Activated T-helper 1 cell treated with Interleukin-2 at 50 U/mL for 16 hours (primary cell): ENCODE measurements at places on chromosomes 3 and 15.

DNA sequence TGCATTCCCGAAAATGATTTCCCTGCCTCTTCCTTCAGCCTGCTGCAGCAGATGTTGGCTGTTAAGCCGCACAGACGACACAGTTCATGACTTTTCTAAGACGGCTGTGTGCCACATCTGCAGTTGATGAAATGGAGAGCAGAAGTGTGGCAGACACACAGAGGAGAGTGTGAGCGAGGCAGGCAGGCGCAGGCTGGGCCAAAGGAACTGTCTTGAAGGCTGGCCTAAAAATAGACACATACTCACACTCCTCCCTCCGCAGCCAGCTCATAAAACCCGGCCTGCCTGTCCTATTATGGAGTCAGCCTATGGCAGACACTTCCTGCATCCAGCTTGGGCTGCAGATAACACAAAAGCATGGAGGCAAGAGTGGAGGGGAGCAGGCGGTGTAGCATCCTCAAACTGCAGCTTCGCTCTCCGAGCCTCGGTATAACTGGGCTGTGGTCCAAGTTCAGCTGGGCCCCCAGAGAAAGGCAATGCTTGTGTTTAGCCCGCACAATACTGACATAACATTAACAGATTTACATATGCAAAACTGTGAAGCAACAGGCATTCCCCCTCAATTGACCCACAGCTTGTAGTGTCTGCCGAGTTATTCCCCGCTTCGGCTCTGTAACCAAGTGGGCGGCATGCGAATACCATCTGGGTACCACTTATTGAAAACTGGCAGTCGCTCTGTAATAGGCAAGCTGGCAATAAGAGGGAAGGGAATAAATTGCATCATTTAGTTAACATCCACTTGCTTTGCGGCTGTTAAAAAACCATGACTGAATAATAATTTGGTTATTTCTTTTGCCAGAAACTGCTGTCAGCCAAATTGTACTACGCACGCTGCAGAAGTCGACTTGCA, 40.8 kb downstream of the FOXP1 start:
- no peak for DNase-seq

- DNase-seq: peak; percentile 15
These were observed 32.8 kb downstream of the ZNF589 start for GRCh38 chr3:48273594-48274211.

DNA sequence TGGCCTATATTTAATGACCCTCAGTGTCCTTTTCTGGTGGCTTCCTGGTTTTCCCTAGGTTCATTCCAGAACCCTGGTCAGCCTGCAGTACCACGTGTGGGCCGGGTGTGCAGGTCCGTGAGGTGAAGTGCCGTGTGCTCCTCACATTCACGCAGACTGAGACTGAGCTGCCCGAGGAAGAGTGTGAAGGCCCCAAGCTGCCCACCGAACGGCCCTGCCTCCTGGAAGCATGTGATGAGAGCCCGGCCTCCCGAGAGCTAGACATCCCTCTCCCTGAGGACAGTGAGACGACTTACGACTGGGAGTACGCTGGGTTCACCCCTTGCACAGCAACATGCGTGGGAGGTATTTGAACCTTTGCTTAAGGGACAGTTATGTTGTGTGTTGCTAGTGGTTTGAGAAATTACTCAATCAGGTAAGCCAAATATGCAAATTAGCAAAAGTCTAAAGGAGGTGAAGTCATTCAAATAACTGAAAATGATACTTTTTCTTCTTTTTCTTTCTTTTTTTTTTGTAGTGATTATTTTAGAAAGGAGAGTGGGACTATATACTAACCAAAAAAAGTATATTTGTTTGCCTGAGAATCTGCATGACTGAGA, 259.2 kb downstream of the ADAMTSL3 start:
- DNase-seq: no peak

DNA sequence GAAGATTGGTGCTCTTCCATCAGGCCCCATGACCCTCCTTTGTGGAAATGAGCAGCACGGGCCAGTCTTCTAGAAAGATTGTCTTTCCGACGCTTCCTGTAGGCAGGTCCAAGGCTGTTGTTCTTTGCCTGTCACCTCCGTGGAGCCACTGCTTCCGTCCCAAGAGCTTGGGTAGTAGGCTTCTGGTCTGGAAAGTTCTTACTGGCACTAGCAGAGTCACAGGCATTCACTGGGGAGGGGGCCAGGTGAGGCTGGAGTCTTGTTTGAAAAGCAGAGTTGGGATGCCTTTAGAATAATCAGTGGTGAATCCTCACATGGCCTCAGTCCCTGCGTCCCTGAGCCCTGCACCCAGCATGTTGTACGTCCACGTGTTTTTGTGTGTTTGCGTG, 76.2 kb upstream of the ADPGK start:
- DNase-seq: no peak

GRCh38 chr3:136171097-136171542, 25.0 kb downstream of the MSL2 start:
- no peak for DNase-seq

- no peak for DNase-seq
These were observed 130.6 kb downstream of the RPL22L1 start for GRCh38 chr3:170739410-170739809.

GRCh38 chr3:159616234-159616825, 372.3 kb upstream of the IL12A start:
- DNase-seq: no peak

DNA sequence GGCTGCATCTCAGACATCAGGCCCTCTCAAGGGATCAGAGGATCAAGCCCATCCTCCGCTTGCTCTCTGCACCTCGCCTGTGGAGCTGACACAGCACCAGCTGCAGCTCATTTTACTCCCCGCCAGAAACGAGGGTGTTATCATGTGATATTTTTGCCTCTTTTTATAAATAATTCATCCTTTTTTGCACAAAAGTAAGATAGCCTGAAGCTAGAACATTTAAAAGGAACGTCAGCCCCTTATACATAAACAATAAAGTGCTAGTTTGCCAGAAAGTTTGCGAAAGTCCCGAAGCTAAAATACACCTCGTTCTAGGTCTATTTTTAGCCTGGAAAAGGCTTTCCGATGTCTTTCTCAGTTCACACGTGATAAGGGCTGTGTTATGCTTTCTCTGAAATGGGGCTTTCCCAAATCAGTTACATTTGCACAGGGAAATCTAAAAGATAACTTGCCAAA, 9.6 kb upstream of the FAM174B start:
- no peak for DNase-seq

- DNase-seq: no peak
These were observed 928.1 kb downstream of the ROBO1 start for GRCh38 chr3:78839693-78840092.

DNA sequence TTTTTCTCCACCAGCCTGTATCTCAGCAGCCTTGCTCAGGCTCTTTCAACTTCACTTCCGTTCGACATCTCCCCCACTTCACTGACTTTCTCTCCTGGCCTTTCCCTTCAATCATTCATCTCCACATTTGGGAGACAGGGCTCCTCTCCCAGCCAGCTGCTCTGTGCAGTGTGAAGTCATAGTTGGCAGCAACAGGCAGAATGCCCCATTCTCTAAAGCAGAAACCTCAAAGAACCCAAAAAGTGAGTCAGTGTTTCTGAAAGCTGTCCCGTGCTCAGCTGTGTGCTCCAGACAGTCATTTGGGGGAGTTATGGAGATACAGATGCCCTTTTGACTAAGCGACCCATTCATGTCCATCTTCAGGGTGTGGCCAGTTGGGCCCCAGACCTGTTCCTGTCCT, 54.3 kb downstream of the NTRK3 start:
- DNase-seq: no peak

GRCh38 chr15:80744826-80745225, 34.3 kb upstream of the CEMIP start:
- DNase-seq: no peak

- DNase-seq: no peak
These were observed 124.8 kb upstream of the GOLIM4 start for GRCh38 chr3:168220556-168220955.

- no peak for DNase-seq
These were observed 83.7 kb upstream of the NEDD4 start for GRCh38 chr15:56077081-56077480.

- DNase-seq: no peak
These were observed 27.1 kb downstream of the CDV3 start for GRCh38 chr3:133600572-133601081.

GRCh38 chr3:179730506-179730905, 77.7 kb downstream of the USP13 start:
- no peak for DNase-seq

GRCh38 chr3:186169379-186169778, 60.5 kb upstream of the ETV5 start:
- no peak for DNase-seq

DNA sequence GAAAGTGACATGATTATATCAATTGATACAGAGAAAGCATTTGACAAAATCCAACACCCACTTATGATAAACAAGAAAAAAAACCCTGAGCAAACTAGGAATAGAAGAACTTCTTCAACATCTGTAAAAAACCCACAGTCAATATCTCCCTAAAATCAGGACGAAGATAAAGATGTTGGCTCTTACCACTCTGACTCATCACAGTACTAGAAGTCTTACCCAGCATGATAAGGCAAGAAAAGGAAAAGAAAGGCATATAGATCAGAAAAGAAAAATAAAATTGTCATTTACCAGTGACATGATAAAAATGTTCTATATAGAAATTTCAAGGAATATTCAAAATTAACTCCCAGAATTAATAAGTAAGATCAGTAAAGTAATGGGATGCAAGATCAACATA, 7.2 kb upstream of the FBXW12 start:
- no peak for DNase-seq

GRCh38 chr3:120162400-120162799, 68.2 kb upstream of the GSK3B start:
- DNase-seq: no peak

DNA sequence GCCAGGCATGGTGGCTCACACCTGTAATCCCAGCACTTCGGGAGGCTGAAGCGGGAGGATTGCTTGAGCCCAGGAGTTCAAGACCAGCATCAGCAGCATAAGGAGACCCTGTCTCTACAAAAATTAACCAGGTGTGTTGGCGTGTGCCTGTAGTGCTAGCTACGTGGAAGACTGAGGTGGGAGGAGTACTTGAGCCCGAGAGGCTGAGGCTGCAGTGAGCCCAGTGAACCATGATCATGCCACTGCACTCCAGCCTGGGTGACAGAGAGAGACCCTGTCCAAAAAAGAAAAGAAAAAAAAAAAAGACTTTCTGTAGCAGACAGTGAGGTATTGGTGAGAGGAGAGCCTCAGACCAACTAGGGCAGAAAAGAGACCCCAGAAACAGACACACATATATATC, 263.8 kb downstream of the XXYLT1 start:
- no peak for DNase-seq

DNA sequence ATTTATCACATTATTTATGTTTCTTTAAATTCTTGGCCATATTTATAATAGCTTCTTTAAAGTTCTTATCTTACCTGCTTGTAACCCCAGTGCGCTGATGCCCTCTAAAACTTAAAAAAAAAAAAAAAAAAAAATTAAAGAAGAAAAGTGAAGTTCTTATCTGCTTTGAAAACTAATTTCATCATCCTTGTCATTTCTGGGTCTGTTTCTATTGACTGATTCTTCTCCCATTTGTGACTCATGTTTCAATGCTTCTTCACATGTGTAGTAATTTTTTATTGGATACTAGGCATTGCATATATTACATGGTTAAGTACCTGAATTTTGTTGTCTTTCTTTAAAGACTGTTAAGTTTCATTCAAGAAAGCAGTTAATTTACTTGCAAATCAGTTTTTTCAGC, 3.4 kb upstream of the SEC22A start:
- no peak for DNase-seq

DNA sequence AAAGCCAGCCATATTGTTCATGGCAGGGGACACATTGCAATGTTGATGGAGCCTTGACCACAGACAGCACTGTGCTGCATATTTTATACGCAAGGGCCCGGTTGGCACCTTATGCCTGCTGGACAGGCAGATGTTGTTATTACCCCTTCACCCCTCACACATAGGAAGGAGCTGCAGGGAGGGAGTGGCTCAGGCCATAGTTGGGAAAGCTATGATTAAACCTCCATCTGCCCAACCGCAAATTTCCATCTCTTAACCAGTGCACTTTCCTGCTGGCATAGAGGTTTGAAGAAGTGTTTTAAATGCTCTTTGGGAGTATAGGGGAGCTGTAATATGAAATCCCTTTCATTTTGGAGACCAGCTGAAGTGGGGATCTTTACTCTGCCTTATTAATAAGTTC, 224.7 kb downstream of the CACNA2D3 start:
- DNase-seq: no peak

- DNase-seq: no peak
These were observed 5.6 kb downstream of the SLC25A38 start for GRCh38 chr3:39388741-39389248.

DNA sequence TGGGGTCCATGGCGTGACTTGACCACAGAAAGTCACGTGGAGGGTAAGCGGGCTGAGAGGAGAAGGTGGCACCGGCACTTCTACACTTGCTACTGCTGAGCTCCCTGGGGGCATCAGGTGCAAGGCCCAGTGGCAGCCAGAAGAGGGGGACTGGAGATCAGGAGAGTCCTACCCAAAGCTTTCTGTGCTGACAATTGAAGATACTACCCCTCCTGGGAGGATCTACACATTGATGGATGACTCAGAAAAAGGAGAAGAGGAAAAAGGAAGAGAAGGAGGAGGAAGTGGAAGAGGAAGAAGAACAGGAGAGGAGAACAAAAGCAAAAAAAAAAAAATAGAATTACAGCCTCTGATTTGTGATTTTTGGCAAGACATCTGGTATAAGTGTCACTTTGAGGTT, 41.2 kb downstream of the MYO5C start:
- no peak for DNase-seq

GRCh38 chr3:195815169-195815771, 3.5 kb upstream of the MUC4 start:
- DNase-seq: no peak

DNA sequence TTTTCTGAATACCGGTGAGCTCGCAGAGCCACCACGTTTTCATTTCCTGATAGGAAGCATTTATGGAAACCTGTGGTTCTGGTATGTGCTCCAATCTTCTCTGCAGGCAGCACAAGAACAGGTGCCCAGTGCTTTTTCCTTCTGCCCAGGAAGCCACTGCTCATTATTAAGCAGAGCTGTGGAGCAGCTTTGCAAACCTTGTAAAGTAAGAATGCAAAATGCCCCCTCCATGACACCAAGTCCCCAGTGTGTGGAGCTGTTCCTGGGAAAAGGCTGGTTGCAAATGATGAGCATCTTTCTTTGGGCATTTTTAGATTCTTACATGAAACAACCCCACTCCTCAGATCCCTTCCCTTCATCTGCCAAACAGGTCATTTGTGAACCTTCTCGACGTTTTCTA, 65.7 kb upstream of the MRPL3 start:
- DNase-seq: no peak

GRCh38 chr3:195705081-195705991, 15.4 kb upstream of the MUC20 start:
- DNase-seq: no peak

GRCh38 chr3:61890167-61890566, 328.8 kb downstream of the PTPRG start:
- no peak for DNase-seq

GRCh38 chr15:35349916-35350315, 196.0 kb downstream of the DPH6 start:
- DNase-seq: no peak

GRCh38 chr15:72358650-72359171, 17.1 kb downstream of the HEXA start:
- no peak for DNase-seq
